ENCODE measurements at places on chromosomes 6 and 20. TPM values are rescaled to one million over a fixed set of nuclear protein-coding genes. Genes with fewer than 3 reads are reported as not detected.

DNA sequence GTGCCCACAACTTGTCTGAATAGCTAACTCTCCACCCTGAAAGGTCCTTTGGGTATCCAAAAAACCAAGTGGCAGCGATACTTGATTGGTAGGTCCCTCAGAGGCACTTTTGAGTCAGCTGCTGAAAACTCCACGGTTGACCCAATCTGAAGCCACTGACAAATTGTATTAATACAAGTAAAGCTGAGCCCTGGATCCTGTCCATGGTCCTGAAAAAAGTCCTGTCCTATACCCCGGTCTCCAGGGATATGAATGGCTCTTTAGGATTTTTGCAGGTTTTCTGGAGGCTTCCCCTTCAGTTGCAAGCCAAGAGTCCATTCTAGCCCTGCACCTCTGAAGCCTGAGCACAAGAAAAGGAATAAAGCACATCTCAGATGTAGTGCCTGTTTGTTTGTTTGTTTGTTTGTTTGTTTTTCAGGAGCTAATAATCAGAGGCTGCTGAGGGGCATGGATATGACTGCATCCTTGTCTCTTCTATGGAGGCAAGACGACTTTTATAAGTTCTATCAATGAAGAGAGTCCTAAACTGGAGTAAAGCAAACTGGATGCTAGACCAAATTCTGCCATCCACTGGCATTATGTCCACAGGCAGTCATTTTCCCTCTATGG lies 1.7 kb upstream of the SLC12A5 start:
- H3K4me1 ChIP-seq, result peaks cover 8% of the 10 kb centered on the region
- no peak overlapping the region for H3K27ac ChIP-seq
- no peaks in the 10 kb centered on the region for H3K36me3 ChIP-seq
- H3K4me3 ChIP-seq, result no peak overlapping the region
- DNase-seq, result peak; percentile 52
- H3K27me3 ChIP-seq, result peaks cover 97% of the 10 kb centered on the region

- DNase-seq, result no peak
- peaks cover 6% of the 10 kb centered on the region for H3K4me1 ChIP-seq
- no peak overlapping the region for H3K4me3 ChIP-seq
- no peak overlapping the region for H3K27ac ChIP-seq
- H3K27me3 ChIP-seq, result no peaks in the 10 kb centered on the region
Observed at GRCh38 chr20:31920275-31920855, 31.5 kb downstream of the PDRG1 start.

- DNase-seq, result peak; percentile 87
- H3K27me3 ChIP-seq, result no peaks in the 10 kb centered on the region
- H3K27ac ChIP-seq, result peak overlapping the region; percentile 90
- H3K4me1 ChIP-seq, result peaks cover 78% of the 10 kb centered on the region
- peaks cover 13% of the 10 kb centered on the region for H3K36me3 ChIP-seq
- peak overlapping the region; percentile 47 for H3K4me3 ChIP-seq
Observed at GRCh38 chr6:90285611-90286381, 10.8 kb downstream of the BACH2 start.

DNA sequence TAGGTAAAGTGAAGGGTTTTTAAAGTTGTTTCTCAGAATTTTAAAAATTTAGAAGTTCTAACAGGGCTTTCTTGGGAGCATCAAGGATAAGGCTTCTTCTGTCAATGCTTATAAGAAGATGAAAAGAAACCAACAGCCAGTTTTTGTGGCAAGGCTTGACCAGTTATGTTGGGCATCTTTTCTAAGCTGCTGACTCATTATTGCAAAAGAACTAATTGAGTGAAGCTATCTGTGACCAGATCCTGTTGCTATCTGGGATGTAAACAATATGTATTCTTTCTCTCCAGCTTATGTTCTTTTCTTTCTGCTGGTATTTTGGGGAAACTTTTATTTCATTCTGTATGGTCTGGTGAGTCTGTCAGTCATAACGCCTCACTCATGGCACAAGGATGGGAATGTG lies 643.8 kb downstream of the HDGFL1 start:
- no peak overlapping the region for H3K27ac ChIP-seq
- no peaks in the 10 kb centered on the region for H3K36me3 ChIP-seq

RNASET2 gene
- total RNA-seq, result 302 TPM

DNA sequence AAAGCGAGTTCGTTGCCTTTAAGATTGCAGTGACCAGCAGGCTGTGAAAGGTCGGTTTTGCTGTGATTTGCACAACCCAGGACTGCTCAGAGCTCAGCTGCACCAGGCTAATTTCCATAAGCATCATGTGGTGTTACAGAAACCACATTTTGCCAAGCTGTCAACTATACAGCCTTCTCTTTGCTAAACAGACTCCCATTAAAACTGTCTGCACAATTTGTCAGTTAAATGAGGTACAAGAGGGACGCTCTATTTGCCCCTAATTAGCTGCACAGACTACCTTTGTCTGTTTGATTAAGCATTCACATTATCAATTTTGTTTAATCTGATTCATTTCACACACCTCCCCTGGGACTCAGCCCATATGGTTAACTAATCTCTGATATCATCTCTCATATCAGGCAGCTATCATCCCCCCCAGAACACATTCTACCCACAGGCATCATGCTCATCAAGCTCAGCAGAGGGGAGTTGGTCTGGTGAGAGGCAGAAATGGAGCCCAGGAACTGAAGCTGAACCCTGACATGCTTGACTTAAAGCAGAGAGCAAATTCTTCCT lies 62.1 kb downstream of the OLIG3 start:
- no peak overlapping the region for H3K27ac ChIP-seq
- peak; percentile 64 for DNase-seq
- H3K4me3 ChIP-seq, result no peak overlapping the region
- peaks cover 35% of the 10 kb centered on the region for H3K4me1 ChIP-seq
- H3K36me3 ChIP-seq, result no peaks in the 10 kb centered on the region
- H3K27me3 ChIP-seq, result no peaks in the 10 kb centered on the region

DNA sequence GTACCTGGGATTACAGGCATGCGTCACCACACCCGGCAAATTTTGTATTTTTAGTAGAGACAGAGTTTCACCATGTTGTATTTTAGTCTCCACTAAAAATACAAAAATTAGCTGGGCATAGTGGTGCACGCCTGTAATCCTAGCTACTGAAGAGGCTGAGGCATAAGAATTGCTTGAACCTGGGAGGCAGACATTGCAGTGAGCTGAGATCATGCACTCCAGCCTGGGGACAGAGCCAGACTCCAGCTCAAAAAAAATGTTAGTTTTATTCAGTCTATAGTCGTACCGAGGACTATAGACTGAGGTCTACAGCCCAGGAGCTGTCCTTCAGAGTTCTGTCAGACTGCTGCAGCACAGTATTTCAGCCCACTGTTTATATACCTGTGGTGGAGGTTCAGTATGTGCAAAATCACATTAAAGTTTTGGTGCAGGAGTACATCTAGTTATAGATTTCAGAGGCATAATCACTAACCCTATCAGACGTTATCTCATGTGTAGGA lies 3.6 kb upstream of the CASP8AP2 start:
- peaks cover 15% of the 10 kb centered on the region for H3K4me1 ChIP-seq
- no peak overlapping the region for H3K4me3 ChIP-seq
- DNase-seq, result no peak

MAN1A1 gene
- total RNA-seq, result 31.7 TPM

MUC21 gene
- total RNA-seq, result not detected

DNA sequence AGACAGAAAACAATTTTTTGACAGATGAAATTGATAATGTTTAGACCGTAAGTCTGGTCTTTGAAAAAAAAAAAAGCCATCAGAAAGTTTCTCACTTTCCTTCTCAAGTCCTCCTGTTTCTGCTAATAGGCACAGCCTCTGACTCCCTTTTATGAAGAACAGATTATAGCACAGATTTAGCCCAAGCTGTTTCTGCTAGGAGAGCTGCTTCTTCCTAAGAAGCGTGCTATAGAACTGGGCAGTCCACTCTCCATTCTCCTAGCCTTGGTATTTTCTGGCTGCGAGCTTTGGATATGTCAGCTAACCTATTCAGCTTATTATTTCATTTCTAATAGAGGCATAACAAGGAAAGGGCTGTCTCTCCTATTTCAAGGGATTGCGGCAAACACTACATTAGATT lies 112.5 kb downstream of the SGK1 start:
- H3K27ac ChIP-seq, result no peak overlapping the region
- DNase-seq, result no peak
- H3K4me3 ChIP-seq, result no peak overlapping the region
- H3K36me3 ChIP-seq, result no peaks in the 10 kb centered on the region
- no peaks in the 10 kb centered on the region for H3K4me1 ChIP-seq

FAM110A gene
- 18.4 TPM for total RNA-seq

ADGRF1 gene
- total RNA-seq, result not detected

CDH4 gene
- total RNA-seq, result not detected

MOXD1 gene
- total RNA-seq, result 6.7 TPM

BEND3 gene
- total RNA-seq, result 2.9 TPM

TBP gene
- total RNA-seq, result 29.5 TPM

DNA sequence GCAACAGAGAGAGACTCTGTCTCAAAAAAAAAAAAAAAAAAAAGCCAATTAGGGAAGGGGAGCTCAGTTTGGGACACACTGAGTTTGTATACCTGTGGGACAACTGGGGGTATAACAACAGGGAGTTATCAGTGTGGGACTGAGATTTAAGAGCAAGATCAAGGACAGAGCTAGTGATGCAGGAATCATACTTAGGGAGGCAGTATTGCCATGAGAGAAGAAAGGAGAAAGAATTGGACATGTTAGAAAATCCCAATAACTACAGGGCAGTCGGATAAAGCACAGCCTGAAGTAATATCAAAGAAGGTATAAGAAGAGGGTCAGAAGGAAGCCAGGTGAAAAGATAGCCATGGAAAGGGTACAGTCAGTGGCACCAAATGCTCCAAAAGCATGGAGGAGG lies 121.2 kb downstream of the PTPRT start:
- no peaks in the 10 kb centered on the region for H3K27me3 ChIP-seq
- no peaks in the 10 kb centered on the region for H3K4me1 ChIP-seq
- no peak for DNase-seq
- H3K27ac ChIP-seq, result no peak overlapping the region

HLA-DQB1 gene
- 267 TPM for total RNA-seq

RBBP9 gene
- 10.2 TPM for total RNA-seq

PTPRK gene
- 16.2 TPM for total RNA-seq

Data from B cell (primary cell).